Stimulated activated CD4-positive, alpha-beta T cell treated with anti-CD3 and anti-CD28 coated beads, Interleukin-4, amount 100 ng/mL, for 1 hour (primary cell): ENCODE measurements at places on chromosomes 2 and 18.

DNA sequence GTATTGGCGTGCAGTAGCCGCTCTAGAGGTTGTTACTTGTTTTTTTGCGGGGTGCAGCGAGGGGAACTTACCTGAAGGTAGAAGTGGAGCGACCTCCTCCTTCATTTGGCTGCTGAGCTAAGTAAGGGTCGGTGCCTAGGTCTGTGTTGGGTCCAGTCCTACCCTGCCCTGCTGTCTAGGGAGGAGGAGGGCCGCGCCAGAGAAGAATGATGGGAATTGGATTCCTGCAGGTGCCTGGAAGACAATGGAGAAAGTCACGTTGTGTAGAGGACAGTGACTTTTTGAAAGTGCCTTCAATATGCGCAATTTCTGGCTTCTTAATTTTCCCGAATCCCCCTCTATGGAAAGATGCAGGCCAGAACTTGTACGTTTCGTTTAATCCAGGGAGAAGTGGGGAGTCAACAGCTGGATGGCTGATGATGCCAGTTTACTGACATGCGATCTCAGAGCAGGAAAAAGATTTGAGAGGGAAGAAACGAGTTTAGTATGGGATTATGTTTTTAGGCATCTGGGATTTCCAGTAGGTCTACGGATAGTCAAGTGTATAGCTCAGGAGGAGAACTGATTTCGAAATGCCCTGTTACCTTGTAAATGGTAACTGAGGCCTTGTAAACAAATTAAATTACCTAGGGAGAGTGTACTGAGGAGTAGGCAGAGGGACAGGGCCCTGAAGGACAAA is 653 bp downstream of the MRPS9 start:
- DNase-seq, result no peak

DNA sequence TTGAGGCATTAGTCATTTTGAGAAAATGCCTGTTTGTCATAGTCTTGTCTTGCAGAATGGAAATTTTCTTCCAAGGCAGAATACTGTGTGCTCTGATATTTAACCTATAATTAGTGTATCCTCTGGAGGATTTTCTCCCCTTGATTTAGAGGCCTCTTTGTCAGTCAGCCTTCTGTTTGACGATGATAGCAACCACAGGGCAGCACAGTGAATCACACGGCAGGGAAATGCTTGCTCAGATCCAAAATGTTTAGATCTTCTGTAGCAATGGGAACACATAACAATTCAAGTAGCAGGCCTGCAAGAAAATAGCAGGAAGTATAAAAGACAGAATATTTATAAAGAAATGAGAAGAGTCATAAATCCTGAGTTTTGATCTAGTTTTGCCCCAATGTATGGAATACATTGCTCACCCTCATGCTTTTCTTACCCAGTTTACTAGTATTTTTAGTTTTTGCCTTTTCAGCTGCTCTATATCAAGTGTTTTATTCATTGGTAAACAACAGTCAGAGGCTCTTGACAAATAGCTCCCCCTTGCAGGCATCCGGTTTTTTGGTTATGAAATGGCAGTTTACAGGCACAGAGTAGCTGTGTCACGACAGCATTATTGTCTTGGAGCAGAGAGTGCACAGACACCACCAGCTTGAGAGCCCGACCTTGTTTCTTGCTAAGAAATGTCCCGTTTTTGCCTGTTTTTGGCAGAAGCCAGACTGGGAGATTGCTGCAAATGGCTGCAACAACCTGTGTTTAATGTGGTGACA is 185.1 kb downstream of the MYO3B start:
- DNase-seq, result no peak

GRCh38 chr2:105864262-105864661 is 119.5 kb downstream of the NCK2 start:
- DNase-seq, result no peak

DNA sequence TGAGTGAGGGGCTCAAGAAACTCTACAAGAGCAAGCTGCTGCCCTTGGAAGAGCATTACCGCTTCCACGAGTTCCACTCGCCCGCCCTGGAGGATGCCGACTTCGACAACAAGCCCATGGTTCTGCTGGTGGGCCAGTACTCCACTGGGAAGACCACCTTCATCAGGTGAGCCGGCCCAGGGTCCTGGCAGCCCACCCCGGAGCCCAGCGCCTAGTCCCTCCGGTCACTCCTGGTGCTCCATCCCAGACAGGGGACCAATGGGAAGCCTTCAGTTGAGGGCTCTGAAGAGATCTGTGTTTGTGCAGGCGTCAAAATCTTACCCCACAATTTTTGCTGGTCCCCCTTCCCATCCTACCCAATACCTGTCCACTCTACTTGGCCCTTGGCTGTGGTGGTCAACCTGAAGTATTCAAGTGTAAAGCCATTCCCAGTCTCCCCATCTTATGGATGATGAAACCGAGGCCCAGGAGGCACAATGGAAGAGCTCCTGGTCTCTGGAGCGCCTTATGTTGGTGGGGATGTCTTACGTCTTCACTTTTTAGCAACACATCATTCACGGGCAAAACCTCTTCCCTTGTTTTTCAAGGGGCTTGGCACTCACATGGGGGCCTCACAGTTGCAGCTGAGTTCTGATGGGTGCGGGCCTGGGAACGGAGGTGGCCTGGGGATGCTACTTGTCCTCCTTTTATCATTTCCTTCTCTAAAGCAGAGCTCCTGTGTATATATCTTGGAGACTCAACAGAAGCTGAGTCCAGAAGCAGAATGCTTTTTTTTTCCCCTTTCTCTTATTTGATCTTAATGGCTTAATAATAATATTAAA is 941 bp downstream of the EHD3 start:
- DNase-seq, result no peak

- peak; percentile 44 for DNase-seq
These were observed 11.1 kb downstream of the NR4A2 start for GRCh38 chr2:156321243-156321904.

DNA sequence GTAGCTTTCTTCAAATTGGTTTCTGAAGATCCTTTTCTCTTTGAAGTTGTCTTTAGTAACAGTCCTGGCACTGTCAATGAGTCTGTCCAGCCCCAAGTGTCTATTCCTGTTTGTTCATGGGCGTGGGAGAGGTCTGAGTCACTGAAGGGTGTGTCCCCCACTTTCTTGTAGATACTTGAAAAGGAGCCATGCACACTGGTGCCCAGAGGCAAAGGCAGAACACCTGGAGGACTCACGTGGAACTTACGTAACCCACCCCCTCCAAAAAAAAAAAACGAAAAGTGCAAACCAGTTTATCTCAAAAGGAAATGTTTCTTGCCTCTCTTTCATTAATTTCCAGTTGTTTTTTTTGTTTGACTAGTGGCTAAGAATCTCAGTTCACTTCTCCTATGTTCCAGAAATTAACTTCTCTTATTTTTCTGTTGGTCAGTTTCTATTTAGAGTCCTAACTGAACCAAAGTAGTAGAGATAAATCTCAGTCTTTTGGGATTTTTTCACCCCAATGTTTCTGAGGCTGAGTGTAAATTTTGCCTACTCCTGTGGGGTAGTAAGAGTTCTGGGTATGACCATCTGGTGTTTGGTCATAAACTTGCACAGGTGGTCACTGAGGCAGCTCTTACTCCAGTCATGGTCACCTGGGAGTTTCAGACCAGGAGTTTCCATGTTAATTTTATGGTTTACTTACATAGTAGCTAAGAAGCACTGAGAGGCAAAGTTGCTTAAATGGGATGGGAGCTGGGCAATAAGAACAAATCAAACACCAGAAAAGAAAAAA is 54.9 kb downstream of the DSC3 start:
- DNase-seq, result no peak

DNA sequence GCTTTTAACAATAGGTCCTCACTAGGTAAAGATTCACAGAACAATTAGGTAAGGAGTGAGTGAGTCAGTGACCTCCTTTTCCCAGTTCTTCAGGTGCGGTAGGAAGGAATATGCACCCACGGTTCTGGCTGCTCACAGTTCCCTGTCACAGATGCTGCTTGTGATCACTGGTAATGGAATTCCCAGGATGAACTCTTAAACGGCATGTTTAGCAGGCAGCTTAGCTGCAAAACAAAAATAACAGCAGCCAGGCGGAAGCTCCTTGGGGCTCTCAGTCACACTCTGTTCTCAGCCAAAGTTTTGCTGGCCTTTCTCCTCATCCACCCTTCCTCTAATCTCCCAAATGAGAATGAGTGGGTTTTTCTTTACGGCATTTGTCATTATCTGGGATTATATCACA is 274.5 kb downstream of the MYT1L start:
- DNase-seq, result no peak

GRCh38 chr2:168571061-168571460 is 115.0 kb downstream of the CERS6 start:
- no peak for DNase-seq

DNA sequence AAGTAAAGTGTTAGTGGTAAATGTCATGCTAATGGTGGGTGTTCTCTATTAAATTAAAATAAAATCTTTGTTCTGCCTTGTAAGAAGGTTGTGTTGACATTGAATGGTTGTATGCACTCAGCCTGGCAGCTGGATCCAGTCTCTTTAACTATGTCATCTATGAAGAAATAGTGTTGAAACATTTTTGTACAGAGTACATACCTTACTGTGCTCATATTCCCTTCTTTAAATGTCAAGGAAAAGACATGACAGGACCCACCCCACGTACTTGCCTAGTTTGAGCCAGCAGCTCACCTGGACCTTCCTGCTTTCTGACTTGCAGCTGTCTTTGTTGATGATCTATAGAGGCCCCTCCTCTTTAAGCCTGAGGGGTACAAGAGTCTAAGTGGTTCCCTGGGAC is 85.6 kb upstream of the ST3GAL5 start:
- DNase-seq, result no peak

GRCh38 chr2:218569661-218570500 is 1.2 kb downstream of the CNOT9 start:
- no peak for DNase-seq

GRCh38 chr2:64779117-64779690 is 125.5 kb upstream of the SERTAD2 start:
- DNase-seq, result no peak

DNA sequence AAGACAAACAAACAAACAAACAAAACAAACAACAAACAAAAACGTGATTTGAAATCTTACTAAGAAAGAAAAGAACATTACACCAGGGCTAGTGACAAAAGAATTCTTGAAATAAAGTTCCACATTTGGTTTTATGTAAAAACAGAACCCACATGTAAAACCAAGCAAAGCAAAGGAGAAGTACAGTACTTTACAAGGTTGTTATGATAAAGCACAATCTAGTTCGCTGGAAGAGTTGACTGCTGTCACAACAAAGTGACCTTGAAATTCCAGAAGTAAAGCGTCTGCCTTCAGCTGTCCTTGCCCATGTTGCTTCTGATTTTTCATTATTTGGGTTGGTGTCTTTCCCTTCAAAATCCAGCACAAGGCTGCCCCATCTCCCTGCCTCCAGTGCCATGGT is 94.8 kb upstream of the CYRIA start:
- no peak for DNase-seq

GRCh38 chr2:240245184-240245583 is 104.7 kb upstream of the OTOS start:
- DNase-seq, result no peak

DNA sequence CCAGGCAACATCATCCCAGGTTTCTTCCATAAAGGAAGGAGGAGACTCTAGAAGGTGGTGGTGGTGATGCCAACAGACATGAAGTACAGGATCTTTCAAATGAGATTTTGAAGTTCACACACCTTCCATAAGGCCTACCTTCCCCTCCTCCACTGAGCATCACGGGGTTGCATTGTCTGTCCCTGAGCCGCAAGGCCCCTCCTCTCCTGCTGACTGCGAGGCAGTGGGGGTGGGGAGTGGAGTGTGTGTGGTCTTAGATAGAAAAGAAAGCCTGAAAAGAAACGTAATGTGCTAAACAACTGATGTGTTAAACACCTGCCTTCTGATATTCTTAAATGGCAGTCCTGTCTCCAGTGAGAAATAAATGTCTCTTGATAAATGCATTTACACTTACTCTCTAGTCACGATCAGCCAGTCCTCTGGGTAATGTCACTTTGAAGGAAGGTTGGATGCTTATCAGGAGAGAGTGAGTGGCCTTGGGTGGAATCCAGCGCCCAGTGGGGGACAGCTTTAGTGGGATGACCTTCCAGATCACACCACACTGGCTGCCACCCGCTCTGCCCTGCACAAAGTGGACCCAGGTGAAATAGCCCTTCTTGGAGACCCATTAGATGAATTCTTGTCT is 5.5 kb upstream of the SCYGR5 start:
- DNase-seq, result no peak

- DNase-seq, result no peak
These were observed 96.0 kb downstream of the SMAD7 start for GRCh38 chr18:48854780-48855179.

GRCh38 chr2:132595693-132596092 is 74.3 kb downstream of the LYPD1 start:
- DNase-seq, result no peak

- no peak for DNase-seq
These were observed 45.8 kb downstream of the MBP start for GRCh38 chr18:77086656-77087392.

GRCh38 chr2:39728941-39729351 is 50.1 kb downstream of the THUMPD2 start:
- peak; percentile 41 for DNase-seq
